Fibroblast of villous mesenchyme (primary cell): ENCODE measurements at places on chromosomes 3 and 15. TPM values are rescaled to one million over a fixed set of nuclear protein-coding genes. Genes with fewer than 3 reads are reported as not detected.
A peak's percentile ranks its signal among the peaks of the same experiment; 100 is the strongest.

DNA sequence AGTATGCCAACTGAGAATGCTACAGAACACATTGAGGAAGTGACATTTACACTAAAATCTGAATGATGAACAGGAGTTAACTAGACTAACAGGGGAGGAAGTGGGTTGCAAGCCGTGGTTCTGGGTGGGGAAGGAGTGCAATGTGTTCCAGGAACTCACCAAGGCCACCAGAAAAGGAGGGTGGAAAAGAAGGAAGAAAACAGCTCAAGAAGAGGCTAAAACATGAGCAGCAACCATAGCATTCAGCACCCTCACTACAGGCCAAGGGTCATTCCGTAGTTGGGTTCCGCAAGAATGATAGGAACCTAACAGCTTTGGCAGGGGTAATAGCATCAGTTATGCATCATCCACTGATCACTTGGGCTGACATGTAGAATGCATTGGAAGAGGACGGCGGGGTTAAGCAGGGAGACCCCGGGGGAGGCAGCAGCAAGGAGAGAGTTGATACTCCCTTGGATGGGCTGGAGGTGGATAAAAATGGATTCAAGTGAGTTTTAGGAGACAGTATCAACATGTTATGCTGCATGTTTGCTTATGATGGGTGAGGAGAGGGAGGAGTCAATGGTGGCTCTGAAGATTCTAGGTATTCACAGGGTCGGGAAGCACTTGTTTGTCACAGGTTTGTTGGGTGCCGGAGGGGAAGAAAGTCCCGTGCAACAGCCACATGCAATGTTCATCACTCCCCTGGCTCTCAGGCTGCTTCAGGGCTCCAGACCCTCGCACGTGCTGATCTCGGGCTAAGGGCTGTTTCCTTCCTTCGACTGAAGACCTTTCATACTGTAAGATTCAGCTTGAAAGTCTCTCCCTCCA lies 53.2 kb downstream of the LIPC start:
- no peak for DNase-seq

DNA sequence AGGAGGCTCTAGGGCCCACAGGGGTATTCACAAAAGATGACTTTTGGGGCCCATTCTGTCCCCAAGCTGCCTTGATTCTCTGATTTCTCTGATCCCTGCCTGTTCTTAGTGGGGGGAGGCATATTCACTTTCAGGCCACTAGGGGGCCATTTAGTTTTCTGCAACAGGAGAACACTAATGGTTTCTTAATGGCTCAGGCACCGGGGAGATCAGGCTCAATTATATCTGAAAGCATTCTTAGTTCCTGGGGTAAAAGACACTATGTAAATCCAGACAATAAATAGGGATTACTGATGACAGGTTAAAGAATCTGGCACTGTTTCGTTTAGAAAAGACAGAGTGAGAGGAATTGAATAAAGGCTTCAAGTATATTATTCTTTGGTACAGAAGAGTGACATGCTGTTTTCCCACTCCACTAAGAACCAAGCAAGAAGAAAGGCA lies 2.5 kb upstream of the INAFM2 start:
- DNase-seq: peak; percentile 74

DNA sequence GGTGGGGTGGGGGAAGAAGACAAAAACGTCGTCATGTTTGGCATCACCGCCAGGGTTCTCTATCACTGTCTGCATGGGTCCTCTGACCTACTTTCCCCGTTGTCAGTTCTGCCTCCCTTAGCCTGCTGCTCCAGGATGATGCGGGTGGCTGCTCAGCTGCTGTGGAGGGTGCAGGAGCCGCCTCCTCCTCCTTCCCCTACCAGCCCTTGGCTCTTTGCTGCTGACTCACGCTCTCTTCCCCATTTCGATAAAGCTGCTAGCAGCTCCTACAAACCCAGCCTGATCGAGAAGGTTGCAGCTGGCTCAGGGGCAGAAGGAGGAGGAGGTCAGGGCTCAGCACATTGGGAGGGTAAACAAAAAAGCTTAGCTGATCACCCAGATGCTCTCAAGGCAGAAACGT lies 49.5 kb upstream of the SEC13 start:
- peak; percentile 84 for DNase-seq

The ATP11B gene
- total RNA-seq: 55.4 and 79.9 TPM in 2 replicates

The GABRG3 gene
- not detected in 2 replicates for total RNA-seq

- DNase-seq: no peak
Measured at GRCh38 chr3:130795396-130795795, 48.8 kb upstream of the PIK3R4 start.

DNA sequence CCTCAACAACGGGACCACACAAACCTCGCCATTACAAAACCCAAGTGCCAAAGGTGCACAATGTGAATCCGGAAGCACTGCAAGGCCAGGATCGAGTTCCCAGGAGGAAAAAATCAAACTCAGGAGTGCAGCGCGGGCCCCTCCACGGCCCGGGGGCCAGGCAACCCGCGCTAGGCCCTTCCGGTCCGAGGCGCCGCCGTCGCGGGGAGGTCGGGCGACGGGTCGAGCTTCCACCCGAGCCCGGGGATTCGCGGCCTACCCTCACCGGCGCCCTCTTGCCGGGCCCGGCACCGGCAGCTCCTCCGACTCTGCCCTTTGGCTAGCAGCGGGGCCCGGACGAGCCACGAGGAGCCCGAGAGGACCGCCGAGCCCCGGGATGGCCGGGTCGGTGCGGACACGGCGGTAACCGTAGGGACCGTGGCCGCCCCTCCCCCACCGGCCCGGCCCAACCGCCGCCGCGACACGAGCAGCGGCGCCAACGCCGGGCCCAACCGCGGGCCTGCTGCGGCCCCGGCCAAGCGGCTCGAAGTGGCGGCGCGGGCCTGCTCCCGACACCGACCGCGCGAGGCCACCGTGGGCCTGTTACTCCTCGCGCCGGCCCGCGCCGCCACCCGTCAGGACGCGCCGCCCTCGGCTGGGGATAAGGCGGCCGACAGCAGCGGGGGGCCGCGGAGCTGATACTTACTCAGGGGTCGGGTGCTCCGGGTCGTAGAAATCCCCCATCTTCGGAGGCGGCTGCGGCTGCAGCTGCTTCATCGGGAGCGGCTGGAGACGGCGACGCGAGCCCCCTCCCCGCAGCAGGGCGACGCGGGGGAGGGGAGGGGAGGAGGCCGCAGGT lies 525 bp downstream of the SETD2 start:
- DNase-seq: peak; percentile 57

- peak; percentile 52 for DNase-seq
Measured at GRCh38 chr15:89647191-89647851, 7.9 kb downstream of the KIF7 start.

The CHST2 gene
- total RNA-seq: 22.5 and 40.2 TPM in 2 replicates

GRCh38 chr3:186054792-186055352 lies 54.0 kb downstream of the ETV5 start:
- no peak for DNase-seq

The ITGB5 gene
- 229 and 231 TPM in 2 replicates for total RNA-seq

DNA sequence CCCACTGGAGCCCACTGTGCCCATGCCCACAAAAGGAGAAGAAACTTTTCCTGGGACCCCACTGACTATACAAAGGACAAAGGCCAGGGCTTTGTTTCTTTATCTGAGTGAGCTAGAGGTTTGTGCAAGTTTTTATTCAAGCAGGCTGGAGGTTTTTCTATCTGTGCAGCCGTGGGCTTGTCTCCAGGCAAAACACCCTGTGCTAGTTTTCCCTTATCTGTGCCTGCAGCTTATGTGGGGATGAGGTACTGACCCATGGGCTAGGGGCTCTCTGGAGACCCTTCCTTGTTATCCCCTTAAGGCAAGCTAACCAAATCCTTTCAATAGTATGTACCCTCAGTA lies 545.5 kb downstream of the ZPLD1 start:
- DNase-seq: no peak

DNA sequence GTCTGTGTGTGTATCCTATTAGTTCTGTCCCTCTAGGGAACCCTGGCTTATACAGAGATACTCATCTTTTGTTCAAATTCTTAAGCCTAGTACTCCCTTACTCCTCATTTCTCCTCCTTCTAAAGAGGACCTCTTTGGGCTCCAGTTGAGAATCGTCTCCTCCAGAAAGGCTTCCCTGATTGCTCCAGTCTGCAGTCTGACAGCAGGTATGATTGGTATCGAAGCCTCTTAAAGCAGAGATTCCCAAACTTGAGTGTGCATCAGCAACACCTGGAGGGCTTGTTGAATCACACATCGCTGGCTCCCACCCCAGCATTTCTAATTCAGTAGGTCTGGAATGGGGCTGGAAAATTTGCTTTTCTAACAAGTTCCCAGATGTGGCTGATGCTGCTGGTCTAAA lies 60.9 kb upstream of the NMNAT3 start:
- DNase-seq: no peak

GRCh38 chr15:101055411-101055810 lies 136.3 kb downstream of the LRRK1 start:
- DNase-seq: no peak

GRCh38 chr3:23859839-23860382 lies 54.2 kb downstream of the UBE2E1 start:
- no peak for DNase-seq

The PLOD2 gene
- 154 and 393 TPM in 2 replicates for total RNA-seq

GRCh38 chr3:142244056-142244455 lies 18.7 kb upstream of the GK5 start:
- DNase-seq: no peak

DNA sequence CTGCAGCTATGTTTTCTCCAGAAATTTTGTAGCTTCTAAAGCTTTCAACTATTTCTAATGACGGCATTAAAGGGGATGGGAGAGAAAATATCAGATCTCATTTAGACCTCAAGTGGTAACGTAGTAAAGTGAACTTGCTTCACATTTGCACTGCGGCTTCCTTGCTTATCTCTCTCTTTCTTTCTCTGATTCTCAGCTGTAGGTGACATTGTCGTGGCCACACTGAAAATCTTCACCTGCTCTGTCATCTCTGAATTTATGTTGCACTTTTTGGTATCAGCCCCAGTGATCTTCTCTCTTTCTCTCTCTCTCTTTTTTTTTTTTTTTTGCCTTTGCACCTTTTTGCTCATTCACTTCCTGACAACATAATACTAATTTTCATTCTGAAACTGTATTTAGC lies 254.1 kb upstream of the SATB1 start:
- no peak for DNase-seq

DNA sequence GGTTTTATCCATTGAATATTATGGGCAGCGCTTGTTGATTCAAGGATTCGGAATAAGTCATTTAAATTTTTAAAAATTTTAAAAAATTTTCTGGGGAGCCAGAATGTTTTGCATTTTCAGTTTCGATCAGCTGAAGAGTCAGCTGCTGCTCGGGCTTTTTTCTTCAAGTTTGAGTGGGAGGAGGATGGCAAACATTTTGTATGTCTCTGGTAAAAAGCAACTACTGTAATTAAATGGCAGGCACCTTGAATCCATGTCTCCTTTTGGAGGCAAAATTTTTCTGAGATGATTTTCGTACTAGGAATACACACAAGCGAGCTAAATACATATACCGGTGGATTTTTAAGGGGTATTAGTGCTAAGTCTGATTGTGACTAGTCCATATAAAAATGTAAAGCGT lies 612 bp downstream of the C3orf38 start:
- DNase-seq: peak; percentile 32

DNA sequence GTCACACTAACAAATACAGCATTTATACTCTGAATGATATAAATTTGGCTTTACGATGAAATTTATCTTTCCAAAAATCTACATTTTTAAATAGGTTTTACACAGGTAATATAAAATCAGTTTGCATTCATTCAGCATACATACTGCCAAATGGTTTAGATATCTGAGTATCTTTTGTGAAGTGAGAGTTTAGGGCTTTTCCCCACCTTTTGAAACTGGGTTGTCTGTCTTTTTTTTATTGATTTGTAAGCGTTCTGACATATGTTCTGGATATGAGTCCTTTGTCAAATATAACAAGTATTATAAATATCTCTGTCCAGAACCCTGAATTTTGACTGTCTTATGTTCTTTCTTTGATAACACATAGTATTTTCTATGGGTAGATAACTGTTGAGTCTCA lies 42.4 kb downstream of the GABPB1 start:
- no peak for DNase-seq

DNA sequence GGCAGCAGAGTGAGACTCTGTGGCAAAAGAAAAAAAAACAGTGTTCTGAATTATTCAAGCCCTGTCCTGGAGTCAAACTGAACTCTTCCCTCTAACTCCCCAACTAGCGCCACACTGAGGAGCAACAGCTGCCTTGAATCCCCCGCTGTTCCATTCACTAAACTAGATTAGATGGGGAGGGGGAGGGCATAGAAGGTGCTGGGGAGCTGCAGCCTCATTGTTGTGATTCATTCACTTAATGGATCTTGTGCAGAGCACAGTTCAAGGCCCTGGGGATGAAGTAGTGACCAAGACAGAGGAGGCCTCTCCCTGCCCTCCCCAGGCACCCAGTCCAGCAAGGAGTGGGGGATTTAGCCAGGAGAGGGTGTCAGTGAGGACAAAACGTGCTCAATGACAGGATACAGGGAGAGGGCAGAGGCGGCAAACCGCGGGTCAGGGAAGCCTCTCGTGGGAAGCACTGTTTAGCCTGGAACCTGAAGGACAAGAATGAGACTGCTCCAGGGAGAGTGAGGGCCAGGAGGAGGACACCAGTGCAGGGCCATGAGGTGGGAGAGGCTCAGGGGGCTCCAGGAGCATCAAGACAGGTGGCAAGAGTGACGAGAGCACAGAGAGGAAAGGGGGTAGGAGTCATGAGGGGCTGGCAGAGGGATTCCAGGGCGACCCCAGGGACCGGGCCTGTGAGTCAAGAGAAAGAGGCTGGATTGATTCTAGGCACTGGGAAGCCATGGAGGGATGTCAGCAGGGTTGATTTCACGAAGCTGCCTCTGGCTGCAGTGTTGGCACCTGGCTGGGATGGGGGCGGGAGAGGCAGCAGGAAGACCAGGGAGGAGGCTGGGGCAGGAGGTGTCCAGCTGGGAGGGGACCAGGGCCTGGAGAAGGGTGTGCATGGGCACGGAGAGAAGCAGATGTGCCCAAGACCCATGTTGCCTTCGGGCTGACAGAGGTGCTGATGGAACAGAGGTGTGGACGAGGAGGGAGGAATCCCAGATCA lies 31.4 kb downstream of the ALS2CL start:
- DNase-seq: no peak

The DUOXA2 gene
- total RNA-seq: not detected in 2 replicates

The LRRC31 gene
- not detected in 2 replicates for total RNA-seq

The BDH1 gene
- total RNA-seq: 4.8 and 5.2 TPM in 2 replicates

The CLDN1 gene
- 3.5 and 14.2 TPM in 2 replicates for total RNA-seq

GRCh38 chr15:34216527-34217270 lies 6.8 kb upstream of the KATNBL1 start:
- DNase-seq: no peak

- peak; percentile 23 for DNase-seq
Measured at GRCh38 chr15:42932833-42933515, 12.4 kb upstream of the TTBK2 start.

- DNase-seq: no peak
Measured at GRCh38 chr15:25802285-25802830, 60.8 kb downstream of the ATP10A start.

GRCh38 chr3:81853431-81853830 lies 92.0 kb upstream of the GBE1 start:
- no peak for DNase-seq

DNA sequence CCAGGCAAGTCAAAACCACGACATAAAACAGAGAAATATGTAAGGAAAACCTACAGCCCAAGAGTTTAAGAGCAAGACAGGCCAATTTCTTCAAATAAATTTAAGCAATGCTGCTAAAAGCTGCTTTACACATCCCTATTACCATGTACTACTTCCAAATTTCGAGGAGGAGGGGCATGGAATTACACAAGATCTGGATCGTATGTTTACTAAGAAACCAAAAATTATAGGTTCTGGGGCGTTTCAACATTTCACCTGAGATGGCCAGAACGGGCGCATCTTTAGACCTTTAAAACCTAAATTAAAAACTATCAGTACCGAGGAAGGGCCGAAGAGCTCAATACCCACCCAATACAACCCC lies 664 bp upstream of the NR2C2 start:
- DNase-seq: no peak
